ENCODE measurements at places on chromosomes 16 and 17.
A peak's percentile ranks its signal among the peaks of the same experiment; 100 is the strongest.

DNA sequence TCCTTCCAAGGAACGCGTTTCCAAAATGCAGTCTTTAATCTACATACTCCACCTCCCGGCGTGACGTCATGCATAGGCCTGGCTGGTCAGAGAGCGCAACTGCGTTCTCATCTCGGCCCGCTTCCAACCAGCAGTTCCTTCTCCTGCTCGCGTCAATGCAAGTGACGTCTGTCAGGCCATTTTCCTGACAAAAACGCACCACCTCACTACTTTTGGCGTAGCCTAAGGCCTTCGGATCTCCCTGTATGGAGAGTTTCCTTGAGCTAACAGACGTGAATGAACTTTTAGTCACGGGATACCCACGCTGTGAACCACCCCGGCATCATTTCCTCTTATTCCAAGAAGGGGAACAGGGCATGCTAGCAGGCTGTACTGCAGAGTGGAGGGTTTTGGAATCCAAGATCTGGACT is 25.0 kb downstream of the TEX14 start:
- DNase-seq: no peak

DNA sequence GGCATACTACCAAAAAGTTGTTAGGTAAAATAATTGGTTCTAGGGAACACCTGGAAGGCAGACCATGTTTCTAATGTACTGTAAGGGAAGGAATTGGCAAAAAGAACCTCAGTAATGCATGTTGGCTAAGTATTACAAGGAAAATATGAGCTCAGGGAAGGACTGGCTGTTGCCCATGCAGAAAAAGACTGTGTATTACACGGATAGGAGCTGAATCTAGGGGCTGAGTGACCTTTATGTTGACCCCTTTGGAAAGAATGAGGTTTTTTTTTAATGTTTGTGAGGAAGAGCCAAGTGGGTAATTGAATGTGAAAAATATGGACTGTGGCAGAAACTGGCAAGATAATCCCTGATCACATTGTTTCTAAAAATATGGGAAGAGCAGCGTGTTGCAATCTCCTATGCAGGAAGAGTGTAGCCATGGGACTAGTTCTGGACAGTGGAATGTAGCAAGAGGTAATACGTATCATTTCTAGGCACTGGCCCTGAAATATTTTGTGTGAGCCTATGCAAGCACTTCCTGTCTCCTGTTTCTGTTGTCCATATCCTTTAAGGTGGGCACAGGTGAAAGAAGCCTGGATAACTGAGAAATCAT is 95.1 kb upstream of the CNTNAP4 start:
- DNase-seq: no peak

DNA sequence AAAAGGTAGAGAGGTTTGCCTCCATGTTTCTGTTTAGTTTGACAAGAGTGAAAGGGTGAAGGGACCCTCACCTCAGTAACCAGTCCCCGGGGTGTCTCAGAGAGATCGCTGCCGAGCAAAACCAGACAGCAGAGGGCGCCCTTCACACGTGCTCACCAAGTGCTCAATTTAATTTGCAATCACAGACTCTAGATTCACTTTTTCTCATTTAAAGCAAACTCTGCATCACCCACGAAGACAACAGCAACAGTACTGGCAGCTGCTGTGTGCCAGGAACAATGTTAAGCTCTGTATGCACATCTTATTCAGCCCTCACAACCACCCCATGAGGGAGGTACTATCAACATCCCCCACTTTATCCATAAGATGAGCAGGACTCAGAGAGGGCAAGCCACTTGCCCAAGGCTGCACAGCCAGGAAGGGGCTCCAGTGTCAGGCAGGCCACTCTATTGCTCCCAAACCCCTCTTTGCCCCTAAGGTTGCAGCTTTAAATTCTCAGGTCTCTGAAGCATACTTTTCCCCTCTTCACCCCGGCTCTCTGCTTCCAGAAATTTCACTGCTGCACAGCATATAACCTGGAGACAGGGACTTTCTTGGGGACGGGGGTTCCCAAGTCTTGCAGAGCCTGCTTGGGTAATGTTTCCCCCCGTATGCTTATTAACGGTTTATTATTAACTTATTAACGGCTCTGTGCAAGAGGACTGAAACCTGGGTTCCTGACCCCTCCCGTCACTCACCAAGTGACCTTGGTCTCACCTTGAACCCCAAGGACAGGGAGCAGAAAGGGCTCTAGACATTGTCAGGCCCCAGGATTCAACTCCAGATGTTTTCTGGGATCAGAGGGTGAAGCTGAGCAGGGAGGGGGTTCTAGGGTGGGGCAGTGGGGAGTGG is 70.9 kb downstream of the CNGB1 start:
- DNase-seq: peak; percentile 91

- peak; percentile 49 for DNase-seq
Observed at GRCh38 chr17:75808905-75809621, 24.5 kb downstream of the UNK start.

GRCh38 chr16:72126429-72126765 is 32.8 kb downstream of the DHX38 start:
- DNase-seq: no peak

- DNase-seq: no peak
Observed at GRCh38 chr17:40821536-40821935, 878 bp downstream of the KRT10 start.

GRCh38 chr17:77404812-77405581 is 264.2 kb downstream of the SEC14L1 start:
- no peak for DNase-seq

GRCh38 chr16:67021321-67021720 is 7.6 kb upstream of the CBFB start:
- peak; percentile 51 for DNase-seq

- no peak for DNase-seq
Observed at GRCh38 chr16:31184888-31185287, 4.9 kb downstream of the FUS start.

DNA sequence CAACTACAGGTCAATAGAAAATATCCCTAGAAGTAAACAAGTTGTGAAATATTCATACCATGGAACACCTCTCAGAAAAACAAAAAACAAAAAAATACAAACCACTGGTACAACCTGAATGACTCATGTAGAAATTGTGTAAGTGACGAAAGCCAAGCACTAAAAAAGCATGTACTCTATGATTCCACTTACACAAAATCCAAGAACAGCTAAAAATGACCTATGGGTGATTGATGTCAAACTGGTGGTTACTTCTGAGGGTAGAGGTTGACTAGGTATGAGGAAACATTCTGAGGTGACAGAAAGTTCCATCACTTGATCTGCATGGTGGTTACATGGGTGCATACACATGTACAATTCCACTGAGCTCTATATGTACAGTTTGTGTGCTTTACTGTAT is 31.1 kb downstream of the DHRS7C start:
- no peak for DNase-seq

GRCh38 chr17:8320990-8321389 is 10.9 kb downstream of the ARHGEF15 start:
- DNase-seq: peak; percentile 71

DNA sequence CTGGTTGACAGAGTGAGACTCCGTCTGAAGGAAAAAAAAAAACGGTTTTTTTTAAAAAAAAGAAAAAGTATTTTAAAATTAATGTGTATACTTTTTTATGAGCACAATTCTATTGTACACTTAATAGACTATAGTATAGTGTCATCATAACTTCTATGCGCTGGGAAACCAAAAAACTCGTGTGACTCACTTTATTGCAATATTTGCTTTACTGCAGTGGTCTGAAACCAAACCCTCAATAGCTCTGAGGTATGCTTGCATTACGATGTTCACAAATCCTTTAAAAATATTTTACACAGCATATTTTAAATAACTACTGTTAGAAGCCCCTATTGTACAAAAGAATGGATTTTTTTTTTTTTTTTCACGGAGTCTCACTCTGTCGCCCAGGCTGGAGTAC is 12.4 kb upstream of the MAP2K6 start:
- no peak for DNase-seq

DNA sequence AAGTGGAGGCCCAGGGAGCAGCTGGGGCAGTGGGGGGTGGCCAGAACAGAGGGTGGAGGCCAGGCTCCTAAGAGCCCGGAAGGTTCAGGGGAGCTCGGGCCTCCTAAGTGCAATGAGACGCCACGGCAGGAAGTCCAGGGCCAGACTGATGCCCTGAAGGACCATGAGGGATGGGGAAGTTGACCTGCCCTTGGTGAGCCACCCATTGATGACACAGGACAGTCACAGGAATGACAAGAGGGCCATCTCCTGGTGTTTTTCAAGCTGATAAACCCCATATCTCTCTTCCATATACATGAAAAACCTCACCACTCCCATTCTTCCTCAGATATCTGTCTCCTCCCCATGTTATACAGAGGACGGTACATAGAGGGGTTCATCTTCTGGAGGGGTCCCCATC is 5.8 kb upstream of the MRPL58 start:
- DNase-seq: no peak

- no peak for DNase-seq
Observed at GRCh38 chr17:17455173-17455572, 21.6 kb upstream of the MED9 start.

DNA sequence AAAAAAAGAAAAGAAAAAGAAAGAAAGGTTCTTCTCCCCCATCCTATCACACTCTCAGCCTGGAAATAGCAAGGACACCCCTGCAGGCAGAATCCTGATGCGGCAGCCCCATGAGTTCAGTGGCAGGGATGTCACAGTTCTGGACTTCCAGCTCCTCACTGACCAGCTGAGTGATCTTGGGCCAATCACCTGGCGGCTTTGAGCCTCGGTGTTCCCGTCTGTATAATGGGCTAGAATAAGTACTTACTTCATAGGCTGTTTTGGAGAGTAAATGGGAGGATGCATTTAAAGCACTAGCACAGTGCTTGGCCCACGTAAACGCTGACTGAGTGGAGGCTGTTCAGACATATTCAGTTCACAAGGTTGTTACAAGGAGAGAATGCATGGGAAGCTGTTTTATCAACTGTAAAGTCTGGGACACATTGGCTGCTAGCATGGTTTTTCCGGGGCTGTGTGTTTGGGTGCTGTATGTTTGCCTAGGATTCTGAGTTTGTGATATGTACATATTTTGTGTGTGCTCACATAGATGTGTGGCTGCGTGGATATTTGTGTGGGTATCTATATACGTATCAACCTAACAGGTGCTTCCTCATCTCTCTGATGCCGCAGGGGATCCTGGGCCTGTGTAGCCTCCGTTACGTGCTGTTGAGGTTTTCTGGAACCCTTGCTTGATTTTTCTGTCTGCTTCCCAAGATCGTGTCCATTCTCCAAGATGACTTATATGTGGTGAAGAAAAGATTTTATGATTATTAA is 3.4 kb downstream of the BHLHA9 start:
- DNase-seq: no peak

DNA sequence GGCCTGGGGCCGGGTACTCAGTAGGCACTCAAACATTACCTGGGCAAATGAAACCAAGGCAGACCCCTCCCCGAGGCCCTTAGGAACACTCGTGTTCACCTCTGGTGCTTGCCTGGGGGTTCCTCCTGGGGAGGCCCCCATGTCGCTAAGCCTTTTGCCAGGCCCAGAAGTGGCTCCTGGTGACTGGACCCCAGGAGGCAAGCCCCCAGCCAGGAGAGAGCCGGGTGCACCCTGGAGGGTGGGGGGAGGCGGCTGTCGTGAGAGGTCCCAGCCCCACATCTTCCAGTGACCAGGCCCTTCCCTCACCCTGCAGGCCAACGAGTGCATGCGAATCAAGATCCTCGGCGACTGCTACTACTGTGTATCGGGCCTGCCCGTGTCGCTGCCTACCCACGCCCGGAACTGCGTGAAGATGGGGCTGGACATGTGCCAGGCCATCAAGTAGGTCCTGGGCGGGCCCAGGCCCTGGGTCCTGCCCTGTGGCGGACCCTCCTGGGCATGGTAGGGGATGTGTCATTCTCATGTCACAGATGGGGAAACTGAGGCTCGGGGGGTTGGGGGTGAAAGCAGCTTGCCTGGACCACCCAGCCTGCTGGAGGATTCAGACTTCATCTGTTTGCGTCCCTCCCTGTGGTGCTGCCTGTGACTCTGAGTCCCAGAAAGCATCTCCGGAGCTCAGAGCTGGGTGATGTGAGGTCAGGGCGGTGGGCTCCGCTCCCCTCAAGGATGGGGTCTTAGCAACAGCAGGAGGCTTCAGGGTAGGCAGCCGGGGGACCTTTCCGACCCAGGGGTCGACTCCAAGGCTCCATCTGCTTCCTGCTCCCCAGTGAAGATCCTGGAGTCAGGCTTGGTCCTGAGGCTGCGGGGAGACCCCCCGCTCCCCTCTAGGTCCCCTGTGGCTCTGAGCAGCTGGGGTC is 32.5 kb downstream of the ADCY7 start:
- peak; percentile 30 for DNase-seq

GRCh38 chr17:35568561-35568960 is 7.9 kb upstream of the SLFN14 start:
- DNase-seq: peak; percentile 63

DNA sequence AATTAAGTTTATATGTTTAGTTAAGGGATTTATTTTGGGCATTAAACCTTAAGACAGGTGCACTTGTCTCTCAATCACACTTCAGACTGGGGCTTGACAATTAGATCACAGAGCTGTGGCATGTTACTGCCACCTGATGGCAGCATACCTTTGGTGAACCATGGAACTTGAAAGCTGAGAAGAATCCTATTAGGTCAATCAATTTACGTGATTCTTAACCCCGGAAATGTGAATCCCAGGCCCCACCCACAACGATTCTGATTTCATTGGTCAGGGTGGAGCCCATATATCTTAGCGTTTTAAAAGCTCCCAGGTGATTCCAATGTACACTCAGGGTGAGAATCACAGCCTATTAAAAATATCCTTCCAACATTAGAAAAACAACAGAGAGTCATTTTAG is 91.0 kb downstream of the GSG1L start:
- DNase-seq: peak; percentile 81

- no peak for DNase-seq
Observed at GRCh38 chr16:18829251-18829650, 27.9 kb upstream of the ARL6IP1 start.

- DNase-seq: peak; percentile 88
Observed at GRCh38 chr16:69930117-69930776, 20.9 kb upstream of the CLEC18A start.

GRCh38 chr17:80388175-80388574 is 26.8 kb upstream of the ENDOV start:
- peak; percentile 78 for DNase-seq

GRCh38 chr16:30490210-30490609 is 17.7 kb downstream of the ITGAL start:
- no peak for DNase-seq

Data from endodermal cell (in vitro differentiated cells).